ENCODE measurements at places on chromosomes 3 and 15. TPM values are rescaled to one million over a fixed set of nuclear protein-coding genes. Genes with fewer than 3 reads are reported as not detected.

DNA sequence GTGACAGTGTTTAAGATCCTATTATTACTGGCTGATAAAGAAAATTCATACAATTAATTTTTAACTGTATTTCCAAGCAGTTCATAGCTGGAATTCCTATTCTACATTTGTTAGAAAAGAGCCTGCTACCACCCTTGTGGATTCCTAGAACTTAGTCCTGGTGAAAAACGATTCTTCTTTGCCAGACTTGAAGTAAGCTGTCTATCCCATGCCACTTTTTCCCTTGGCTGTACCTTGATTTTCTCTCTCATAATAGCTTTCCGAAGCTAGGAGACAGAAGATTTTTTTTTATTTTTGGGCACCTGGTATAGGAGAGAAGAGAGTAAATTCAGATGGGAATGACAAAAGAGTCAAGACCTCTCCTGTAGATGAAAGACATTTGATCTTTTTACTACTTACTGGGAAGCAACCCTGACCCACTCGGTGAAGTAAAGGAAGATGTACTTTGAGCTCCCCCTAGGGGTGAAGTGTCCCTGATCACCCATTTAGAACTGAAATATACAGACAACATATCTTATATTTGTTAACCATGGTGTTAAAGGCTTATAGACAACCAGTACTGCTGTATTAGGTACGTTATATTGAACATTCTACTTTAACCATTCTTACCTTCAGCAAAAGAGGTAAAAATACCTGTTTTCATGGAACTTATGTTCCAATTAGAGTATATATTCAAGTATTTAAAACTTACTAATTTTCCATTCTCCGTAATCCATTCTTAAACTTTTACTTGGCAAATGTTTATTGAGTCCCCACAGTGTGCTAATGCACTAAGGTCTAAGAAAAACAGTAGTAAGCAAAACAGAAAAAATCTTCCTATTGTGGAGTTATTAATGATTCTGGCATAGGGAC, 36.2 kb upstream of the C3orf38 start:
- no peak for DNase-seq

Gene ROBO2
- 0.95 TPM for total RNA-seq

DNA sequence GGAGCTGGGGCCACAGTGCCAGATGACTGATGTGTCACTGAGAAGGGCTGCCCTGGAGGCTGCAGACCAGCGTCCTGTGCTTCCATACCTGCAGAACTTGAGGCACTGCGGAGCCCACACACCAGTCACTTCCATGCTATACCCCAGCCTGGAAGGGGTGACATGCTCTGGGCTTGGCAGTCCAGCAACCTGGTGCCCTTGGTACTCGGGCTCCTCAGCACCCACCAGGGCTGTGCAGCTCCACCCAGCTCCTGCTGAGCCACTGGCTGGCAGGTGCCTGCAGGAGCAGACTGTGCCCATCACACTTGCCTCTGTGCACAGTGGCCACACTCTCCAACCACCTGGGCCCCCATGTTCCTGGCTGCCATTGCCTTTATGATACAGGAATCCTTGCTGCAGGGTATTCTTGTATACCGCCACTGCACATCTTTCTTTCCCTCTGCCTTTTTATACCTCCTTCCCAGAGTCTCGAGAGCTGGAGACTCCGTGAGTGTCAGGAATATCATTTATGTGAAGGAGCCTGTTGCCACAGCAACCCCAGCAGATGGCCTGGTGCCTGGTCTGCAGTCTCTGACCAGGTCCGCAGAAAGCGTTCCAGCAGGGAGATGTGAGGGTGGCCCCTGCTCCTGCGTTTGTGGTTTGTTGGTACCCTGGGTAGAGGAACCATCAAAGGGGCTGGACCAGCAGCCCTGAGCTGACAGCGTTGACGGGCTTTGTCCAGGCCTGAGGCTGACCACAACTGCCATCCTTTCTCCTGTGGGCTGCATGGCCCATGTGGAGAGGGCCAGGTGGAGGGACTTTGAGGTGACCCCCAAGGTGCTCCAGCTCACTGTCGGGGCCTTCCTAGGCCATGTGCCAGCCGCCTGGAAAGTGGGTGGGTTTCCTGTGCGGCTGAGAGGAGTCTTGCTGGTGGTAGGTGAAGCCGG, 93.4 kb upstream of the PLXNA1 start:
- no peak for DNase-seq

Gene SEMA3F
- 123 TPM for total RNA-seq

DNA sequence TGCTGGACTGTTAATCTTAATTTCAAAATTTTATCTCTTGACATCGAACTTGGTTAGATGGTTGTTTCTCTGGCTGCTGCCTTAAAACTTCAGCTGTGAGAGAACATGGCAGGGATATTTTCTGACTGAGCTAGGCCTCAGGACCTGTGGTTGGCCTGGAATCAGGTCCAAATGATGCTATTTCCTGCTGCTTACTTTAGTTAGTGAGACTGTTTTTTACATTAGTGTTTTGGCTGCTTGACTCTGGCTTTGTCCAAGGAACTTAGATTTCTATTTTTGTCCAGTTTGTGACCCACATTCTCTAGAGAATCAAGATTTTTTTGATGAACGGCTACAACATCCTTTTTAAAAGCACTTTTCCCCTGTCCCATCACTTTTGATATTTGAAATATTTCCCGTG, 497.9 kb upstream of the SGO1 start:
- DNase-seq = no peak

GRCh38 chr3:67896130-67896529, 241.7 kb upstream of the SUCLG2 start:
- no peak for DNase-seq

DNA sequence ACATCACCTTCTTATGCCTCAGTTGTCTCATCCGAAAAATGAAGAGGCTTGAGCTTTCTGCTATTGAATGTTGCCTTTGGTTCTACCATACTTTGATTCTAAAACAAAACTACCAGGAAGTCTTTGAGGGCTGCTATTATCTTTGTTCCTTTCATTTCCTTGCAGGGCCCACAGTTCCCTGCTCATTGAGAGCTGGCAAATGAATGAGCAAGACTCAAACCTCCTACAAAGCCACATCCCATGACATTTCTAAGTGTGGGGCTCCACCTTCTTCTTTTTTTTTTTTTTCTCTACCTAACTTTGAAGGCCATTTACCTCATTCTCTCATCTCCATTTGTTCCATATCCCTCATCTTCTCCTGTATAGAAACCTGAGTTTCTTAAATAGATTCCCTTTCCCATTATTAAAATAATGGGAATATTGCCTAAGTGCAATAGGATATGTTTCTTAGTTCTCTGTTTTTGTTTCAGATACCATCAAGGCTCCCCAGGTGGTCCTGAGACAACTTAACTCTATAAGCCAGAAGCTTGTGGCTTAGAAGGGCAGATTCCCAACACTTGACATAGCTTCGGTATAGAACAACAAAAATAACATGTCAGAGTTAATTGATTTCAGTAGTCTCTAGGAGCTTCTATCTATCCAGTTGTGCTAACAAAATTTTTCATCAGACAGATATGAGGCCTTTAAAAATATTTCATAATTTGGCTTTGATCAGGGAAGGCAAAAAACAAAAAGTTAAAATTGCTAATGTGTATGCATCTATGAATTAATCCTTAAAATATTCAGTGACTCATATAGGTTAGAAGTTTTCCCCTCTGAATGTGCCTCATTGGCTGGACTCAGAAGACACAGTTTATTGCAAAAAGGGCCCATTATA, 951.6 kb downstream of the TUSC7 start:
- no peak for DNase-seq

GRCh38 chr3:37163262-37164015, 10.9 kb downstream of the LRRFIP2 start:
- no peak for DNase-seq

Gene SLC28A1
- not detected for total RNA-seq

DNA sequence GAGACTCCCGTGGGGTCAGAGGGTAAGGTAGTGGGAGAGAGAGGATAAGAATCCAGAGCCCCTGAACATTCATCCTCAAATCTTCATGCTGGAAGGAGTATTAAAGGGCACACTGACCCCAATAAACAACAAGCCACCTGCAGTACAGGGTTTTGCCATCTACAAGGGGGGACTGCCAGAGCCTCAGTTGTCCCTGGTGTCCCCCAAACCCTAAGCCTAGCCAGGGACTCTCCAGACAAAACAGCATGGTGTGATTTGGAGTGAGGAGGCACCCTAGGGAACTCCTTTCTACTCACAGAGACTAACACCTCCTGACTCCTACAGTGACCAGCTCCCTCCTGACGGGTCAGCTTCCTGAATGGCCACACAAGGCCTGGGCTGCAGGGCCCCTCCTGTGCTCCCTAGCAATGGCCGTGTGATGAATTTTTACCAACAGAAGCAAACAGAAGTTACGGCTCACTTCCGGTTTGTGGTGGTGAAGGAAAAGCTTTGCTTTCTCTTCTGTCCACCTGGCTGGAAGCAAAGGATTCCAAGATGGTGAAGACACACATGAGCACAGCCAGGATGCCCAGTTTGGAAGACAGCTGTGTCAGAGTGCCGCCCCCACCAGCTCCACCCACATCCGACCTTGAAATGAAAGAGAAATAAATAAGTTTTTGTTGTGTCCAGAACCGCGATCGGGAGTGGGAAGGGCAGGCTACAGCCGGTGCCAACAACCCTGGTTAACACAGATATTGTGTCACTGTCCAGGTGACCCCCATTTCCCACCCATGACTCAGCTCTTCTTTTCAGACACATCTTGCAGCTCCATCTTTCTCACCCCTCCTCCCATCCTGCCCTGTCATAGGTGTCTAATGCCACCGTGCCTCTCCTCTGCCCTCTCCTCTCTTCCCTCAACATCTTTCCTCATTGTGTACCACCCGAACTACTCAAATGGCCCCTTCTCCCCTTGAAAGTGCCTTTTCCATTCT, 69.6 kb upstream of the ATP13A3 start:
- no peak for DNase-seq

DNA sequence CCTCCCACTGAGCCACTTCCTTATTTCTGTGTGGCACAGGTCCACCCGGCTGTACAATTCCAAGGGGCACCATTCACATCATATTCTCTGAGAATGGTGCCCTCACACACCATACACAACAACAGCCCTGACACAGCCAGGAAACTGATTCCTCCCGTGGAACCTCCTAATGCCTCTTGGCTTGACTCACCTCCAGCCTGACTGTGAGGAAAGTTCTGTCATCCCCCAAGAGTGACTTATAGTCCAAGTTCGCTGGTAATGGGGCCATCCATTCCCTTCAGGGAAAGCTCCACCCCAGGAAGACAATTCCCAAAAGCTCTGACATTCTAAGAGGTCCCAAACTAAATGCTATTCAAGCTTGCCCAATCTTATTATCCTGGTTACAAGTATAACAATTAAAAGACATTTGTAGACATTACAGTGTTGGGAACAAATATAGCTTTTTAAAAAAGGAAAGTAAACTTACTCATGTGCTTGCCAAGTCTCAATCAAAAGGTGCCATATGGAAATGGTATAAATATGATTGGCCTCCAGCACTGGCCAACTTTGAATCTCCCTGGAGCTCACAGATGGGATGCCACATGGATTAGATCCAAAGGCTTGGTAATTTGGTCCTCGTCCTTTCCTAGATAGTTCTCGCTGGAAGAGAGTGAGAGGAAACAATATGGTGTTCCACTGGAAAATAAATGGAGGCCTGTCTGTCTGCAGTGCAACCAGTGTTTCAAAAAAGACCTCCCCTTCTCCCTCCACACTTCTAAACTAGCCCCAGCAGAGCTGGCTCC, 56.3 kb upstream of the PSMD6 start:
- no peak for DNase-seq

DNA sequence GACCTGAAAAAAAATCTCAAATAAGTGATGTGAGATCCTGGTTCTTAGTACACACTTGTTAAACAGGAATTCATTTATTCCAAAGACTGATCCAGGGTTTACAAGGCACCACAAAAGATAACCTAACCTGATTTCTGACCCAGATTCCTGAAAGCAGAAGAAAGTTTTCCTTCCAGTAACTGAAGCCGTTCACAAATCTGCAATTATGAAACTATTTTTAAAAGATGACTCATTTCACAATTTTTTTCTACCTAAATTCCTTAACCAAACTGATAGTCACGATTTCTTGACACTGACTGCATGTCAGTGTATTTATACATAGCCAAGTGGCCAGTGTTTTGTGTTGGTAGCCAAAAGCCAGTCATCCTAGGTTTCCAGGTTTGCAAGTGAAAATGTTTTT, 17.1 kb downstream of the SLC9A9 start:
- no peak for DNase-seq

Gene RTP3
- not detected for total RNA-seq

DNA sequence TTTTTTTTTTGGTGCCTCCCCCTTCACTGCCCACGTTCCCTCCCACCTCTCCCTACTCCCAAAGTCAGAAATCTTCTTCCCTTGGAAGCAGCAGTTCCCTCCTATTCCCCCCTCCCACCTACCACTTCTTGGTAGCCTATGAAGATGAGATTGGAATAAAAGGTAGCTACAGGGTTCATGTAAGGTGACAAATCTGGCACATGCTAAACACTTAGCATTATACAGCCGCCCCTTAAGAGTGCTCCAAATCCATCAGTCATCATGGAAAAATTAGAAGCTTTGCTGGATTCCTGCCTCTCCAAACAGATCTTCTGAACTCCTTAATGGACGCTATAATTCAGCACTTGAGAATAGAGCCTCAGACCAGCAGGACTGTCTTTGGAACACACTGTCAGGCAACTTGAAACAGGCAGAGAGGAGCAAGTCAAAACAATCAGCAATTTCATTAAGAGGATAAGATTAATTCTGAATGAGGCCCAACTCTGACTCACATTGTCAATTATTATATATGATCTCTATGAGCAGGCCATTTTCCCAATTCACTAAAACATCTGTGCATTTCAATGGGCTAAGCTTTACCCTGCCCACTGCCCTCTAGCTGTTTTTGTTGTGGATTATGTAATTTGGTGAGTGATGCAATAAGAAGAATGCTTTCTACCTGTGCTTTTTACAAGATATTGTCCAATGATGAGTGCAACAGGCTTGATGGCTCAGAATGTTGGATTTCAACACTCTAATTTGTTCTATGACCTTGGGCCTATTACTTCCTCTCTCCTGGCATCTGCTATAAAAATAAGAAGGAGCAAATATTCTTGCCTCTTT, 34.6 kb upstream of the SPRED1 start:
- no peak for DNase-seq

- no peak for DNase-seq
Measured at GRCh38 chr15:91271565-91272153, 171.6 kb downstream of the SV2B start.

DNA sequence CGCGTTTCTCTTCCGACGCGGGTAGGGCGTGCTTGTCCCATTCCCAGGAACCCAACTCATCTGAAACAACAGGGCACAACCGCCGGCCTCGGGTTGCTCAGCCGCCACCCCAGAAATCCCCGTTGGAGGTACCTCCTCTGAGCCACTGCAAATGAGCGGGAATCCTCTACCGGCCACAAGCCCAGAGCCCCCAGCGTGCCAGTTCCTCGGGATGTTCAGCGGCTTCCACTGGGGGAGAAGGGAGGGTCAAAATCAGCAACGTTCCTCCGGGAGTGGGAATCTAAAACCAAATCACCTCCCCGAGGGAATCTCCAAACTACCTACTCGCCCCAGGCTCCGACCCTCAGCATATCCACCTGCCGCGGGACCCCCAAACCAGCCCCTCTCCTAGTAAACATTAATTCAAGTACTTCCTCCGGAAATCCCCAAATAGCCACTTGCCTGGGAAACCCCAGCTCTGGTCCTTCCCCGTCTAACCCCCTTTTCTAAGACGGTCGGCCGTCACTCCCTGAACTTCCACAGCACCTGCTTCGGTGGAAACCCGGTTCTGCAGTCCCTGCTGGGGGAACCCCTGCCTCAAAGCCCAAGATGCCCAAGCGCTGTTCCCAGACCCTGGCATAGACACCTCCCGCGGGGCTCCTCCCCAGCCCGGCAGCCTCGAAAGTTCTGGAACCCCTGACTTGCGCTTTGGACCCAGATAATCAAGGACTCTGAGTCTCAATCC, 887 bp downstream of the OXTR start:
- no peak for DNase-seq

Gene CPNE4
- total RNA-seq = not detected
